ENCODE measurements at places on chromosomes 5 and 9. TPM values are rescaled to one million over a fixed set of nuclear protein-coding genes. Genes with fewer than 3 reads are reported as not detected.

Gene IFNK
- not detected for total RNA-seq

Gene SKIC3
- total RNA-seq = 163 TPM

Gene FAXDC2
- total RNA-seq = 0.66 TPM

Gene CNOT6
- 62.0 TPM for total RNA-seq

Gene KCNN2
- 2.3 TPM for total RNA-seq

- no peak for DNase-seq
Measured at GRCh38 chr5:88203981-88204750, 64.5 kb downstream of the TMEM161B start.

DNA sequence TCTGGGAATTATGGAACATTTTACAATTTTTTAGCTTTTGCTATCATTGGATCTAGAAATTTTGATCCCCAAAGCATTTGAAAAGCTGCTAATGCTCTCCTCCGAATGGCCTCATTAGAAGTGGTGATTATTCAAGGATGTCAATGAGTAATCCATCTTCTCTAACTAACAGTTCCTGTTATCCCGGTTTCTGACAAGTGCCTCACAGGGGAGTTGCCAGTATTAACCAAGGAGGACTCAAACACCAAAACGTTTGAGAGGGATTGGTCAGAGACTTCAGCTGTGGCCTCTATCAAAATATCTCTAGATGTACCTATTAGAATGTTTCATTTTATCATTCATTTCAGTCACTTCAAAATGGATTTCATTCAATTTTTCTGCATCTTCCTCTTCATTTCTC, 208.3 kb upstream of the ITGA1 start:
- DNase-seq = no peak

DNA sequence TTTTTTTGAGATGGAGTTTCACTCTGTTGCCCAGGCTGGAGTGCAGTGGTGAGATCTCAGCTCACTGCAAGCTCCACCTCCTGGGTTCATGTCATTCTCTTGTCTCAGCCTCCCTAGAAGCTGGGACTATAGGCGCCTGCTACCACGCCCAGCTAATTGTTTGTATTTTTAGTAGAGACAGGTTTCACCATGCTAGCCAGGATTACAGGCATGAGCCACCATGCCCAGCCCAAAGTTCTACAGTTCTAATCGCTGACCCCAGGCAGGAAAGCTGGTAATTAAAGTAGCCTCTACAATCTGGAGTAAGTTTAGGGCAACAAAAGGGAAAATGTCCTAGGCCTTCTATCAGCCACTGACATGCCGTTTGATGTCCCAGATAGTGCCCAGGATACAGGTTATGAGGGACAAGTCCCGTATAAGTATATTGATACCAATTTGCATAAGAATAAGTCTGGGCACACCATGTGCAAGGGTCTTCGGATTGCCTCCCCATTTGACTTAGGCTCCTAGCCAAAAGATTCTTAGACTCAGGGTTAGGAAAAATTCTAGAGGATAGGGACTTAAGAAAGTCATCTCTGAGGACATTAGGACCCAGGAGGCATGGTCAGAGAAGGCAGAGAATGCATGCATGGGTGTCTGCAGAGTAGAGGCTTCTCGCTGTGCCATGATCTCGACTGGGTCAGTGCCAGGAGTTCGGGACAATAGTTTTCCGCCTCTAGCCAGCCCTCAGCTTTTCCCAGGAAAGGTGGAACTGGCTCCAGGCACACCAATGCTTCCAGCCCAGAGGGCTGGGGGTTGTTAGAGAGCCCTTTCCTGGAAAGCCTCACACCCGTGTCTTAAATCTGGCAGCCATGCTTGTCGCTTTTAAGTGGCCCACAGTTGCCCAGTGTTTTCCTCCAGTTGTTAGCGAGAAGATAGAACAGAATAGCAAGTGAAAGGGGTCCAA, 1111.1 kb downstream of the TAF11L14 start:
- DNase-seq = no peak

GRCh38 chr5:40043916-40044315, 619.1 kb upstream of the DAB2 start:
- DNase-seq = no peak

DNA sequence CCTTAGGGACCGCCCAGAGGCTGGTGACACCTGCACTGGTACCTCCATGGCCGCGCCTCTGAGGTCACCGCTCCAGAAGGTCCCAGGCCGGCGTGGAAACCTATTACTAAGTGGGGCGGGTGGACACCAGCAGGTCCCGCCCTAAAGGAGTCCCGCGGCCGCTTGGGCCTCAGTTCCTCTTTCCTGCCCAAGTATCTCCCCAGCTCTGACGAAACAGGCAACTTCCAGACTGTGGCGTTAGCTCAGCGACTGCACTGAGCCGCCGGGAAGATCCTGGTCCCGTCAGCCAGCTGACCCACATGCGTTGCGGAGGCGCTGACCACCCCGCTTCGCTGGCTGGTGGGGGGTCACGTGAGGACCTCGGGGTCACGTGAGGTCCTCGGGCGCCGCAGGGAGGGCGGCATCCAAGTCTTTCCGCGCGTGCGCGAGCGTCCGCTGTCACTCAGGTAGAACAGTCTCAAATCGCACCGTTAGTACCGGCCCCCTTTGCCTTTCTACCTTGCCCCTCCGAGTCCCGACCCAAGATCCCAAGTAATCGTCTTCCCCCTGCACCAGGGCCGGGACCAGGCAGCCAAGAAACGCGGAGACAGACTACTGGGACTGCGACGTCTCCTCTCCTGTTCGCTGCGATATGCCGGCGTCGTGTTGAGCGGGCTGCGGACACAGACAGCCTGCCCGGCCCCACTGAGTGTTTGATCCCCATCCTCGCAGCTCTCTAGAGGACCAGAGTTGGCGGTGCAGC, 53.7 kb upstream of the KDM4C start:
- peak; percentile 90 for DNase-seq

GRCh38 chr5:133928587-133929393, 39.6 kb downstream of the C5orf15 start:
- DNase-seq = no peak

DNA sequence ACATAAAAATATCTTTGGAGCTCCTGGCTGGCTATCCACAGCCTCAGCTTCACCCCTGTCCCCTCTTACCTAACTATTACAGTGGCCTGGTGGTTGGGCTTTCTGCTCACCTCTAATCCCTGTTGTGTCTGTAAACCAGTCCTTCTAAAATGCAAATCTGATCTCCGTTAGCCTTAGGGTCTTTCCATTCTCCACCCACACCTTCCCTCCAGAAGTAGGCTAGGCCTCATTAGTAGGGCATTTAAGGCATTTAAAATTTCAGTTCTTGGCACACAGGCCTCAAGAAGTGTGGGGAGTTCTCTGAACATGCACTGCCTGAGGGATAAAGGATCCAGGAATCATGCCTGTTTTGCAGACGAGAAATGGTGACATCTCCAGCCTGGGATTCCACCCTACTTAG, 26.4 kb upstream of the STC2 start:
- DNase-seq = no peak

DNA sequence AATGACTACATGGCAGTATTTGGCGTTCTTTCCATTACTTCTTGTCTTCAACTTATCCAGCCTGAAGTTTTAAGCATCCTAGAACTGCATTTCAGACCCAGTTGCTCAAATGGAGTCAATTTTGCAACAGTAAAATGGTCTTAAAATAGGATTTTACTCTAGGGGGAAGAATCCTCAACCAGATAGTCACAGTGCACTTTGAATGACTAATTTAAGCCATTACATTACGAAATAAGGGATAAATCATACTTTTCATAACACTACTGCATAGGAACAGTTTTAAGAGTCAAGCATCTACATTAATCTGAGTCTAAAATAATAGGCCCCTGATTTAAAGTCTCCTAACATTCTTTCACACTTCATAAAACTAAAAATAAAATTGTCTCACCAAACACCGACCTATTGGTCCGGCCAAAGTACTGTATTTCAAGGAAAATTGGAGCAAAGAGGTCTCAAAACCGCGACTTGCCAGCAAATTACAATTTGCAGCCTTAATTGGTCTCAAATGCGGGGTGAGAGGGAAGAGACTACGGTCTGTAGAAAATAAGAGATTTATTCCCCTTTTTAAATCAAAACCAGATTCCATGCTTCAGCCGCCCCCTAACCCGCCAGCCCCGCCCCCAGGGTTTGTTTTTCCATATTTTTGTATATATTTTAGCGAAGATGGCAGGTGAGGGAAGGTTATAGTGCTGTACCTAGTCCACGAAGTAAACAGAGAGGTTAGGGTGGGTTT, 1.2 kb upstream of the SMARCA2 start:
- DNase-seq = no peak

GRCh38 chr9:136690104-136690805, 3.0 kb upstream of the AGPAT2 start:
- no peak for DNase-seq

- DNase-seq = no peak
Measured at GRCh38 chr9:17630531-17630949, 51.7 kb downstream of the SH3GL2 start.

- DNase-seq = no peak
Measured at GRCh38 chr9:137341227-137341626, 39.2 kb upstream of the NRARP start.

DNA sequence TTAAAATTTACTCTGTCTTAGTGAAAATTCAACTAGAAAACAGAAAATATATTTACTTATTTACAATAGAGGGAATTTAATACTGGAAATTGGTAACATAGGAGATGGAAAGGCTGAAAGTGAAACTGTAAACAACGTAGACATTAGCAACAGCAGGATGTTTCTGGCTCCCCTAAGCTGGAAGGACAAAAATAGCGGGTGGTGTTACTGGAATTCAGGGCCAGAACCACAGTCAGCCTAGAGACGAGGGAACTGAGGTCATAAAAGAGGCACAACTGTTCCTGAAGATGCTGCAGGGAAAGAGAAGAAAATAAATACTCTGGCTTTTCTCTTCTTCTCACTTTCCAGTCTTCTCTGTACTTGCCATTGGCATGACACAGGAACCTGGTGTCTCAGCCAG, 80.4 kb upstream of the NIPBL start:
- no peak for DNase-seq

DNA sequence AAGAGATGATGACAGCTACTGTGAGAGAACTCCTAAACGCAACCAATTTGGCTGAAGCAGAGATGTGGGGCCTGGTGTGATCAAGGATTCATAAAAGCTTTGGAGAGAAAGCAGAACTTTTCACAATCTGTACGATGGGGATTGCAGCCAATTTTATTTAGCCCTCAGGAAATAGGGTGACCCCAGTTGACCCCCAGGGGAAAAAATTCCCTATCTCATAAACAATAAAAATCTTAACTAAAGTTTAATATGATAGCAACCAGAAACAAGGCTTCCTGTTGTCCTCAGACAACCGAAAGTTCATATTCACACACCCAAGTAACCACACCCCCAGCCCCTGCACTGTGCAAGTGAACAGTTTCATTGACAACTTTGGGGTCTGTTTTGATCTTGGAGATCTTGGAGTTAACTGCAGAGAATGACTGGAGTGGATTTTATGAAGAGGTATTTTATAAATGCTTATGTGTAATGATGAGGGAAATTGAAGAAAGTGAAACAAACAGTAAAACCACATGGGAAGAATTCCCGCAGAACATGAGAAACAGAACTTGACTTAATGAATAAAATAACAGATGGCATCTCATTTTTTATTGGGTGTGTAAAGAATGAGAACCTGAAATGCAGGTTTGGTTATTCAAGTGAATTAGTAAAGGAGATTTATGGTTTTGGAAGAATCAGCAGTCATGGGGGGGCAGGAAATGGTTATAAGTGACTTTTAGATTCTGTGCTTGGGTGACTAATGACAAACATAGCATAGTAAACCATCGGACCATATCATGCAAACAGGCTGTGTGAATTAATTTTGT, 94.5 kb downstream of the PDE4D start:
- no peak for DNase-seq

DNA sequence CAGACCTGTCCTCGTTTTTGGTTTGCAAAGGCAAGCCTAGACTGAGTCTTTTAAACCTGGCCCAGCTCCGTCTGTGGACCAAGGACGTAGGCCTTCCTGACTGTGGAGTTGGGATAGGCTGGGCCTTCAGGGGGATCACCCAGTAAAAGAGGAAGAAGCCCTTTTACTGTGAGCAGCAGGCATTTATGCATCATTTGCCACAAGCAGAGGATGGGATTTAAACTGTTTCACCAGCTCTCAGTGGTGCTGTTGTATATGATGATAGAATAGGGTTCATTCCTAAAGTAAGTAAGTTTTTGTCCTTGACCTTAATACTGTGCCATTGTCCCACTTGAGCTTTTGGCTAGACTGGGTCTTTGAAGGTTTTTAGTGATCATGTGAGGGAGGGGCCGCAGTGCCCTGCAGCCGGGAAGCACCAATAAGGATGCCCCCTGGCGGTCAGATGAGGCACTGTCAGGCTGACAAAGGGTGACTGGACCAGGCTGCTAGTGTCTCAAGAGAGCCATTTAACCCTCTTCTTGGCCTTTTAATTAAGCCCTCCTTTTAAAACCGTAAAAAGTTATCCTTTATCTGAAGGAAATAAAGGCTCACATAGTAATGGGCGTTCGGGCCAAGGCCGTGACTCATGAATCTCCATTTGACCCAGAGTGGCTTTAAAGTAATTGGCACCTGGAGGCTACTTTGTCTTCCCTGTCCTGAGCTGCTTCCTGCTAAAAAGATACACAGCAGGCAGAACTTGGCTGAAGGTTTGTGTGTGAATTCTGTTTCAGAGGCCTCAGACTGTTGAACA, 74.0 kb downstream of the UBAP1 start:
- DNase-seq = peak; percentile 87

DNA sequence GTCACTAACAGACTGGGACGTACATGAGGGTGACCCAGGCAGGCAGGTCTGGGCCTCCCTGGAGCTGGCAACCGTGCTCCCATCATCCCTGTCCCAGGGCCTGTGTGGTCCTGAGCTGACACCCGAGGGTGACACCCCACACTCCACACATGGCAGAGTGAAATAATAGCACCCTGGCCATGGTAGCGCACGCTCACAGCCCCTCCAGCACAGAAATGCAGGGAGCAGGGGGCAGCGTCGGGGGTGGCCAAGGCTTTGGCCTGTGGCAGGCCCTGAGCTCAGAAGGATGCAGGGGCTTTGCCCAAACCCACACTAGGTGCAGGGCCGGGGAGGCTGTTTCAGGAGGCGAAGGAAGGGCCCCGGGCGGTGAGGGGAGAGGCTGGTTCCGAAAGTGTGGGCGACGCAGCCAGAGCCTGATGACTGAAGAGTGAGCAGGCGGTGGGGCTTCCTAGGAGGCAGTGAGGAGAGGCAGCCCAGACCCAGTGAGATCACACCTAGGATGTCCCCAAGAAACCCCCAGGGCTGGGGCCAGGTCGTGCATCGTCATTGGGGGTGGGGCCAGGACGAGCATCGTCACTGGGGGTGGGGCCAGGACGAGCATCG, 12.9 kb downstream of the OR2V2 start:
- peak; percentile 78 for DNase-seq

GRCh38 chr5:71892641-71893365, 173.7 kb downstream of the CARTPT start:
- peak; percentile 64 for DNase-seq

DNA sequence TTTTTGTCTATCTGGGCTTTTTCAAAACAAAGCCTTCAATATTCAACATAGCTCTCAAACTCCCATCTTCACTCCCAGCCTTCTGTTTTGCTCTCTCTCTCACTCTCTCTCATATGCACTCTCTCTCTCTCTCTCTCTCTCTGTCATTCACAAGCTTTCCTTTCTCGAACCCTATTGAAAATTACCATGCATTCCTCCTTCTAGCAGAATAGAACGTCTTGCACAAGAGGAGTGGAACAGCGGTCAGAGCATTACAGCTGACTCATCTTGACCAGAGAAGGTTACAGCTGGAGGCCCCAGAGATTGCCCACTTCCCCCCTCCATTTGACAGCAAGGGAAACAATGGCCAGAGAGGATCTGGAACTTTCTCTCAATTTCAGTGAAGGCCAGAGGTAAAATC, 51.0 kb upstream of the LIFR start:
- no peak for DNase-seq

GRCh38 chr5:3512361-3513095, 83.1 kb upstream of the IRX1 start:
- DNase-seq = no peak

- peak; percentile 43 for DNase-seq
Measured at GRCh38 chr9:98778711-98779530, 17.4 kb downstream of the ANKS6 start.

Data from glutamatergic neuron (in vitro differentiated cells).